Breast epithelium (tissue), 4 donors: ENCODE measurements at places on chromosomes 11 and 22. TPM values are rescaled to one million over a fixed set of nuclear protein-coding genes. Genes with fewer than 3 reads are reported as not detected.
A peak's percentile ranks its signal among the peaks of the same experiment; 100 is the strongest.

Gene IFITM1
- total RNA-seq: 142 TPM

Gene KCNQ1OT1
- total RNA-seq: 3.6 TPM

Gene MAPK8IP2
- 2.2 TPM for total RNA-seq

Gene POTEH
- total RNA-seq: not detected

Gene MUC2
- total RNA-seq: not detected

Gene SUSD2
- total RNA-seq: 7.9 TPM

DNA sequence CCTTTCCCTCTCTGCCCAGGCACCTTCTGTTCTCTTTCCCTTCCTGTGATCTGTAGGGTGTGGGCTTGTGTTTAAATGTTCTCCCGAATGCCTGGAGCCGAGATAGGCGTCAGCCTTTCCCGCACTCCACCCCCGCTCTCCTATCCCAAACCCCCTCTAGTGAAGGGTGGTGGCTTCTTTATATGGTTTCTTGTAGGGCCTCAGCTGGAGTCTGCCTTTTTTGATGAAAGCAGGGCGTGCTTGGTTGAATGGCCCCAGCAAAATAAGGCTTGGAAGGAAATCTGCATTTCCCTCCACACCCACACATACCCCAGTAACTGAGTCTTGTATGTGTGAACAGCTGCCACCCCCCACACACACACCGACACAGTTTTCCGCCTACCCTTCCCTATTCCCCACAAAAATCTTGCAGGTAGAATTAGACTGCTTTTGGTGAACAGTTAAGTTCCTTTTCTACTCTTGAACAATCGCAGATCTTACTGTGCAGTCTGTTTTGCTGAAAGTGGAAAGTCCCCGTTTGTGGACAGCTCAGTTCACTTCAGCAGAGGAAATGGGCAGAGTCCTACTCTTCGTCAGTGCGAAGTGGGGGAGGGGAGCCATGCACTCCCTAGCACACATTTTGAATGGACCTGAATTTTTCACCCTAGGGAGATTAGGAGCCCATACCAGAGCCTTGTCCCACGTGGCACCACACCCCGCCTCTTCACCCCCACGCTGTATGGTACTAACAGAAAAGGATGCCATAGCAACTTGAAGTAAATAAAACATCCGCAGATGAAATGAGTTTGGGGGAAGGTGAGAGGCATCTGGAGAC is 25.5 kb upstream of the GRK2 start:
- H3K36me3 ChIP-seq: no peaks in the 10 kb centered on the region
- DNase-seq: peak; percentile 76
- H3K4me3 ChIP-seq: peak overlapping the region; percentile 74
- H3K27me3 ChIP-seq: no peaks in the 10 kb centered on the region

- H3K4me3 ChIP-seq: no peak overlapping the region
- no peaks in the 10 kb centered on the region for H3K4me1 ChIP-seq
- H3K27me3 ChIP-seq: no peaks in the 10 kb centered on the region
- no peak for DNase-seq
- no peaks in the 10 kb centered on the region for H3K36me3 ChIP-seq
Observed at GRCh38 chr11:27213232-27213660, 149.8 kb downstream of the CCDC34 start.

DNA sequence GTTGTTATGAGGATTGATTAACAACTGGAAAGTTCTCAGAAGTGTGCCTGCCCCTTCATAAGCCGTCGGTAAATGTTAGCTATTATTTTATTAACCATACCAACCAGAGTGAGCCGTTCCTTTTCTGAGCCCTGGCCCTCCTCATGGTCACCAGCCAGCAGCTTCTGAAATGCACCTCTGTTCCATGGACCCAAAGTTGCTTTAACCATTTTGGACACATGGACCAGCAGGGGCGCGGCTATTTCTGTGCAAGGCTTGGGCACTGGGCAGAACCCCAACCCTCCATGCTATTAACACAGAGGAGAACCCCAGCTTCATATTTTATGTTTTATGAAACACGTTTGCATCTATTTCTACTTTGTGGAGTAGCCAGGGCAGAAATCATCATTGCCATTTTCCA is 18.6 kb upstream of the SCGB1A1 start:
- no peaks in the 10 kb centered on the region for H3K36me3 ChIP-seq
- no peaks in the 10 kb centered on the region for H3K27me3 ChIP-seq
- peak overlapping the region; percentile 97 for H3K27ac ChIP-seq
- no peak for DNase-seq
- H3K4me1 ChIP-seq: peaks cover 41% of the 10 kb centered on the region

- no peak overlapping the region for H3K27ac ChIP-seq
- no peak for DNase-seq
- peaks cover 36% of the 10 kb centered on the region for H3K27me3 ChIP-seq
- H3K36me3 ChIP-seq: no peaks in the 10 kb centered on the region
Observed at GRCh38 chr22:37255558-37256006, 11.5 kb upstream of the RAC2 start.

GRCh38 chr22:33405194-33405593 is 347.0 kb upstream of the SYN3 start:
- no peaks in the 10 kb centered on the region for H3K4me1 ChIP-seq
- H3K4me3 ChIP-seq: no peak overlapping the region
- peak; percentile 26 for DNase-seq
- no peak overlapping the region for H3K27ac ChIP-seq

DNA sequence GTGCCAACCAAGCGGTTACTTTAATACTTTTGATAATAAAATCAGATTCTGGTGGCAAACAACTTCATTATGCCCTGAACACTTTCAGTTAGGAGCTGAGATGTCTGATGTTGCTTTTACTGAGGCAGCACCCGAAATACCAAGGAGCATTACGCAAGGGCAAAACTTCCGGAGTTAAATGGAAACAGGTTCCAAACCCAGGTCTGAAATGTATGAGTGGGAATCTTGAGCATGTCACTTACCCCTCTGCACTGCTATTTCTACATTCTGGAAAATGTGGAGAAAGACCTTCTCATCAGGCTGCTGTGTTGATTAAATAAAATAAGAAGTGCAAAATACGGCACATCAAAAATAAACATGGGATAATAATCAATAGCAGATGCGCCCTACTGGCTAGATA is 315.1 kb downstream of the LARGE1 start:
- no peak overlapping the region for H3K27ac ChIP-seq
- DNase-seq: no peak
- H3K4me1 ChIP-seq: no peaks in the 10 kb centered on the region
- no peak overlapping the region for H3K4me3 ChIP-seq
- no peaks in the 10 kb centered on the region for H3K27me3 ChIP-seq

GRCh38 chr11:3939651-3940190 is 84.3 kb downstream of the STIM1 start:
- DNase-seq: no peak
- peaks cover 6% of the 10 kb centered on the region for H3K4me1 ChIP-seq
- H3K36me3 ChIP-seq: no peaks in the 10 kb centered on the region

DNA sequence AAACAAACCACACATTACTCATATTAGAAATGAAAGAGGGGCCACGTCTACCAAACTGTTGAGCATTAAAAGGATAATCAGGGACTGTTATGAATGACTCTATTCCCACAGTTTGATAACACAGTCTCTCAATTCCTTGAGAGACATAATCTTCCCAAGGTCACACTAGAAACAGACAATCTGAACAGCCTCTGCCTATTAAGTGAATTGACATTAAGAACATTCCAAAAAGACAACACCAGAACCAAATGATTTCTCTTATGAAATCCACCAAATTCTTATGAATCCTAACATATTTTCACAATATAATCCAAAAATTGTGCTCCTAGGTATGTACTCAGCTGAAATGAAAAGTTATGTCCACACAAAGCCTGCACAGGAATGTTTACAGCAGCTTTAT is 4.6 kb downstream of the RFPL1 start:
- no peak overlapping the region for H3K27ac ChIP-seq
- H3K36me3 ChIP-seq: no peaks in the 10 kb centered on the region

DNA sequence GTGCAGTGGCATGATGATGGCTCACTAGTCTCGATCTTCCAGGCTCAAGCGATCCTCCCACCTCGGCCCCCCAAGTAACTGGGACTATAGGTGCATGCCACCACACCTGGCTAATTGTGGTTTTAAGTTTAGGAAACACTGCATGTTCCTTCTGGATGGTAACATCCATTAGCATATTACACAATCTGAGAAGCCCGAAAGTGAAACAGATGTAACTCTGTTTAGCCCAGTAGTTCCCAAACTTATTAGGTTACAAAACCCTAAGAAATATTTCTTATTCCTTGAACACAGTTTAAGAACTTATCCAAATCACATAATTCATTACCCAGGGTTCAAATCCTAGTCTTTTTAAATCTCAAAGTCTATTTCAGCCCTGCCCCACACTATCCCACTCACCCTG is 28.3 kb downstream of the POLDIP3 start:
- no peak overlapping the region for H3K27ac ChIP-seq
- H3K4me1 ChIP-seq: no peaks in the 10 kb centered on the region
- no peak overlapping the region for H3K4me3 ChIP-seq
- H3K36me3 ChIP-seq: peaks cover 11% of the 10 kb centered on the region

- H3K4me1 ChIP-seq: no peaks in the 10 kb centered on the region
- DNase-seq: no peak
- no peak overlapping the region for H3K27ac ChIP-seq
- no peak overlapping the region for H3K4me3 ChIP-seq
- no peaks in the 10 kb centered on the region for H3K36me3 ChIP-seq
Observed at GRCh38 chr22:43312608-43313007, 30.6 kb downstream of the SCUBE1 start.

DNA sequence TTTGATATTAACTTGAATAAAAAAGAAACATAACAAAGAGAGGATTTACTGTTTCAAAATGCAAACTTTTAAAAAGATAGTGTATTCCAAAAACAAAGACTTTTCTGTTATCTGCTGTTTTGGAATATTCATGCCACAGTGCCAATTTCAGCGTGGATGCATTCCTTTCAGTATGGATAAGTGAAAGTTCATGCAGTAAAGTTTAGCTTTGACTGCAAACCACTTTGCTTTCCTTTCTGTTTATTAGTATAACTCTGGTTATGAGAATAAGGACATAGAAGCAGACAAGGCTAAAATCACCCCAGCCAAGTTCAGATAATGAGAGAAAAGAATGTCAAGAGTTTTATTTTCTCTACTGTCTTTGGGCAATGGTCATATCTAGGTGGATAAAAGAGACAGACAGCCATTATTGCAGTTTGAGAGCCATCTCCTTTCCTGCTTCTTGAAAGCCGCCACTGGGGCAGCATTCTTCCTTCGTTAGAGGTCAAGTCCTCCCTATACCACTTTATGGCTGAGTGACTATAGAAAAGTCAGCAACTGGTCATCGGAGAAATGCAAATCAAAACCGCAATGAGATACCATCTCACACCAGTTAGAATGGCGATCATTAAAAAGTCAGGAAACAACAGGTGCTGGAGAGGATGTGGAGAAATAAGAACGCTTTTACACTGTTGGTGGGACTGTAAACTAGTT is 82.4 kb upstream of the BLID start:
- H3K27ac ChIP-seq: no peak overlapping the region
- peaks cover 3% of the 10 kb centered on the region for H3K4me1 ChIP-seq
- H3K4me3 ChIP-seq: no peak overlapping the region
- no peaks in the 10 kb centered on the region for H3K27me3 ChIP-seq
- no peak for DNase-seq

DNA sequence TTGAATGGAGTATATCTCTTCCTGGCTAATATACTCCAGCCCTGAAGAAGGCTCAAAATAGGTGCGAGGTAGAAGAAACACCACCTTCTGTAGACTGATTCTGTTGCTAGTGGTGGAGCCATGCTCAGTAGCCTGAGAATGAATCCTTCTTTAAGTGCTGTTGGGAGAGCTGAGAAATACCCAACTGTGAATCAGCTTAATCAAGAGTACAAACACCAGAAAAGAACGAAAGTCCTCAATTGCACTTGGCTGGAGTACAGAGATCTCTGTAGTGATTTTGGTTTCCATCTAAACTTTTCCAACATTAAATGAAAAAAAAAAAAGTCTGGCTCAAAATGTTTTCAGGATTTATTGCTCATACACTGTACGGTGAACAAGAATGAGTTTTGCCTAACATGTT is 619.1 kb downstream of the METTL15 start:
- no peak for DNase-seq
- no peaks in the 10 kb centered on the region for H3K27me3 ChIP-seq
- H3K4me1 ChIP-seq: no peaks in the 10 kb centered on the region
- no peak overlapping the region for H3K4me3 ChIP-seq
- H3K36me3 ChIP-seq: no peaks in the 10 kb centered on the region
- no peak overlapping the region for H3K27ac ChIP-seq

DNA sequence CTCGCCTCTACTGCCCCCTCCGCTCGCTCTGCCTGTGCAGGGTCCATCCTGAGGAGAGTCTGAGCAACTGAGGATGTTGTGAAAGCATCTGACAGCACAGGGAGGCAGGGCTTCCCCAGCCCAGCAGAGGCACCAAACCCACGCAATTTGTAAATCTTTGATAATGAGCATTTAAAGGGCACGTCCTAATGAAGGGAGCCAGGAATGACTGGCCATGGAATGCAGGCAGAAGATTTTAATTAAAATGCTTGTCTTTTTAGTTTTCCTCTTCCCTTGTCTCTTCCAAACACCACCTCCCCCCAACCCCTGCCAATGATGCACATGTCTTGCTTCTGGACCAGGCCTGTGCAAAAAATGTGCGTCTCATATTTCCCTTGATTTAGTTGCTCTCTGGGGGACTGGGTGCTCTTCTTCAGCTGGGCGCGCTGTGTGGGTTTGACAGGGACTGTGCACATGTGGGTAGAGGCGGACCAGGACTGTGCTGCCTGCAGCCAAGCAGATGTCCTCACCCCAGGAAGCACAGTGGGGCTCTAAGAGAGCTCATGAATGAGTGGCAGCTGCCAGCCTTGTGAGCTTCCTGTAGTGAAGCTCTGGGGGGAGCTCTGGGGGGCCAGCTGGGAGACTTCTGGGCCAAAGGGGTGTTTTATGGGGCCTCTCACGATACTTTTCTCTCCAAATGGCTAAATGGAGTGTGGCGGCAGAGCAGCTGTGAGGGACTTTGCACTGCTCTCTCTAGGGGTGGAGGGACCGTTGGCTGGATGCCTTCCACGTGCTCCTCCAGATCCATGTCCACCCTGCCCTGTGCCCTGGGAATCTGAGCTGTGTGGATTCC is 273.5 kb downstream of the ST3GAL4 start:
- no peaks in the 10 kb centered on the region for H3K4me1 ChIP-seq
- no peaks in the 10 kb centered on the region for H3K27me3 ChIP-seq
- H3K27ac ChIP-seq: no peak overlapping the region
- H3K4me3 ChIP-seq: no peak overlapping the region
- H3K36me3 ChIP-seq: no peaks in the 10 kb centered on the region
- DNase-seq: no peak
